ENCODE measurements at places on chromosomes 12 and 14.
A peak's percentile ranks its signal among the peaks of the same experiment; 100 is the strongest.

DNA sequence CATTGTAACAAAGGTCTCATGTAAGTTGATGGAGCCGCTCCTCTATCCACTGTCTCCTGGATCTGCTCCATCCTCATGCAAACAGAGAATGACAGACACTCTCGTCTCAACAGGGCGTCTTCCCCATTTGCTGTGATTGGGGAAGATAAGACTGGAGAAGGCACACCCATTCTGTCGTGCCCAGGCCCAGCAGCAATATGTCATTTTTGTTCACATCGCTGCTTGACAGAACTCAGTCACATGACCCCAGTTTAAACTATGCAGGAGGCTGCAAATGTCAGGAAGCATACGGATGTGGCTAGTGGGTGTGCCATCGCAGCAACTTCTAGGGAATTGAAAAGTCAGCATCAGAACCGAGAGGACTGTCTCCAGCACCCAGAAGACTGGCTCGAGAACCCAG, 290.5 kb downstream of the TMEM132D start:
- no peak for DNase-seq

DNA sequence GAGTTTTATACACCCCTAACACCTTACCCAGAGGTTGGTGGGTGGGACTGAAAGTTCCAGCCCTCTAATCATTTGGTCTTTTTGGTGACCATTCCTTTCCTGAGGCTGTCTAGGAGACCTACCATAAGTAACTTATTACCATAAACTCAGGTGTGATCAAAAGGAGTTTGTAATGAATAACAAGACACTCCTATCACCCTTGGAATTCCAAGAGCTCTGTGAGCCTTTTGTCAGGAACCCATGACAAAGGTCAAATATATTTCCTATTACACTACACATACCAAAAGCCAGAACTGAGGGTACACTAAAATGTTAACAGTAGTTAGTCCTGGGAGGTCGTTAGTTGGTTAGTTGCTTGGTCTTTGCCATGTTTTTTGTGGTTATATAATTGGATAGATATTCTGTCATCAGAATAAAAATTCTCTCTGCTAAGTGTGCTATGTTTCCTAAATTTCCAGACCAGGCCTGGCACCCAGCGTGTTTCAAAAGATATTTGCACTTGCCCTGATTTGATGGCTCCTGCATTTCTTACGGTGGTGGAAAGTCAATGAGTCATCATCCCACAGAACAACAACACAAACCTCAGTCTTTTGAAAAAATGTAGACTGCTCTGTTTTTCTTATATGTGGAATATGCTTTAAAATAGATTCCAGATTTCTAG, 27.0 kb upstream of the AKAP5 start:
- no peak for DNase-seq

- no peak for DNase-seq
These were observed 371.0 kb downstream of the ALG10 start for GRCh38 chr12:34393086-34393820.

DNA sequence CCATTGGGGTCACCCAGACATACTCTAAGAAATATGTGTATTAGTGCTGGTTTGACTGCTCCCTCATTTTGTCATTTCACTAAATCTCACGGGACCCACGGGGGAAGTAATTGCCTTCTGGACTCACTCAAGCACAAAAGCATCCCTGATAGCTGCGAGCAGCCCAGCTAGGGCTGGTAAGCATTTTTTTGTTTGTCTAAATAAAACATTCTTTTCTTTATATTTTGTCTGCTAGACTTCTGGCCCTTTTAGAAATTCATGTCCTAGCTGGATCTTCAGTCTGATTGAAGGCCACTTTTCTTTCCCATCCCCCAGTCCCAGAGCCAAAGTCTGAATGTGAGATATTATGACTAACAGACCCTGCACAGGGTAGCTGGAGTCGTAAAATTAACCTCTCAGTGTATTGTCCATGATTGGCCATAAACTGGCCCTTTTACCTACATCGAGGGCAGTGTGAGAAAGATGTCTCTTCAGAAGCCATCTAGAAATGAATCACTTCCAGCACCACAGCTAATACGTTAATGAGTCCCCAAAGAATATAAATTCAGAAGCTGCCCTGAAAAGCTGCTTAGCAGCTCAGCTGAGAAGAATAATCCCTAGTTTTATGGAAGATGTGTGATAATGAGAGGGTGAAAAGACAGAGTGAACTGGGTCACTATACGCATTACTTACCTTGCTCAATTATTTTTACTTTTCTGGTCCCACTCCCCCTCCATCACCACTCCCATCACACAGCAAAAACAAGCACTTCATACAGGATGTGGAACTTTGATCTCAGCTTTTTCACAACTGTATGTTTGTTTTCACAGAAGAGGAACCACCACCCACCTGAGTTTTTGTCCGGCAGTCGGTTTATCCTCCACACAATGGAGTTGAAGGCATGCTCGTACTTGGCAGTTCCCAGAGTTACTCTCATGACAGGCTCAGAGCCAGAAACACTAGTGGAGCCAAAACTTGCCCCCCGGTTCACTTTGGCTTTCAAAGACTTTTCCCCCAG, 55.6 kb upstream of the GTF2A1 start:
- DNase-seq = no peak

- no peak for DNase-seq
These were observed 51.3 kb upstream of the PPP2R5C start for GRCh38 chr14:101709962-101710931.

DNA sequence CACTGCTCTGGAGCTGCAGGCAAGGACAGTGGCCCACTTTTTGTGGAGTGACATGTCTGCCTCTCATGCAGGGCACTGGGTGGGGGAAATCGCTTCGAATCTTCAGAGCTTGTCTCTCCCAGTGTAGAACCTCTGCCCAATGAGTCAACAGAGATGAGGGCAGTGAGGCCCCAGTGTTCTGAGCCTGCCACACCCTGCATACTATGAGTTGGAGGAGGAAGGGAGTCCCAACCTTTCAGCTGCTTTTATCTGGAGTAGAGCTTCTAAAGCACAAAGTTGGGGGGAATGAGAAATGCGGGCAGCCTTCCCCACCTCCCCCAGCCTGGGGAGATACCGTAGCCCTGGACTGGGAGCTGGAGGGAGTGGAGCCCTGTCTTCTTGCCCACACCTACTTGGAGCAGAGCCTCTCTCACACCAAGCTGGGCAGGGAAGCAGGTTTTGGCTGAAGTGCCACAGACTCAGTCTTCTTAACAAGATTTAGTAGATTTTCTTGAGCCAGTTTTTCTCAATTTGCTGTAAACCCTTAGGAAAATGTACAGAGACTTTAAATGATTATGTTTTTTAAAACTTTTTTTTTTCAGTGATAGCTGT, 159.1 kb downstream of the ADGRD1 start:
- no peak for DNase-seq

DNA sequence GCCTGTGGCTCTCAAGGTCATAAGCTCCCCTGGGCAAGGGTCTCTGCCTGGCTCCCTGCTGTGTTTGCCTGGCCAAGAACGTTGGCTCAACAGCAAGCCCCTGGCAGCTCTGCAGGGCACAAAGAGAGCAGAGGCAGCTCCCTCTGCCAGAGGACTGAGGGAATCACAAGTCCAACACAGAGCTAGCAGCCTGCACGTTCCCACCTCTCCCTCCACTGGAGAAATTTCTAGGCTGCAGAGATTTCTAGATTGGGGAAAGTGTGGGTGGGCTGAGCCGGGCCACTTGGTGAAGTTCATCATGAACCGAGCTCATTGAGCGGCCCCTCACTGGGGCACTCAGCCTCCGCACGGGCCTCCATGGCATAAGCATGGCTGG, 19.8 kb downstream of the ZFYVE21 start:
- no peak for DNase-seq

DNA sequence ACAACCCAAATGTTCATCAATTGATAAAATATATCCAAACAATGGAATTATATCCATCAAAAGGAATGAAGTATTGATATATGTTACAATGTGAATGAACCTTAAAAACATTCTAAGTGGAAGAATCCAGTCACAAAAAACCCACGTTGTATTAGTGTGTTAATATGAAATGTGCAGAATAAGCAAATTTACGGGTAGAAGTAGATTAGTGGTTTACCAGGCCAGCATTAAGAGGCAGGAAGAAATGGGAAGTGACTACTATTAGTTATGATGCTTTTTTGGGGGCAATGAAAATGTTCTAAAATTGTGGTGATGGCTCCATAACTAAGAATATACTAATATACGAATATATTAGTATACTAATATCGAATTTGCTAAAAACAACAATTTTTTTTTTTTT, 1.5 kb downstream of the COX16 start:
- DNase-seq = no peak

DNA sequence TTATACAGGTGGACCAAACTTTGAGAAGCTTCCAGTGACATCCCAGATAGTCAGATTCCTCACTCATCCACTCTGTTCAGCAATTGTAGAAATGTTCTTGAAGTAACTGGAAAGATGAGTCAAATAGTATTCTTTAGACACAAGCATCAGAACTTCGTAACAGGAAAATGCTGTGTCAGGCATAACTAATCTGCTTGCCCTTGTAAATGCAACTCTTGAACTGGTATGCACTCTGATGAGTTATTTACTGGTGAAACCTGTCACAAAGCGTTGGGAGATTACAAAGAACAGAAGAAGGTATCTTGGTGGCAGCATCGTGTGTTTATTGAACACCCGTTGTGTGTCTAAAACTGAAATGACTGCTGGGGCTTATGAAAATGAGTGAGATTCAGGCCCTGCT, 10.8 kb upstream of the DUSP6 start:
- no peak for DNase-seq

DNA sequence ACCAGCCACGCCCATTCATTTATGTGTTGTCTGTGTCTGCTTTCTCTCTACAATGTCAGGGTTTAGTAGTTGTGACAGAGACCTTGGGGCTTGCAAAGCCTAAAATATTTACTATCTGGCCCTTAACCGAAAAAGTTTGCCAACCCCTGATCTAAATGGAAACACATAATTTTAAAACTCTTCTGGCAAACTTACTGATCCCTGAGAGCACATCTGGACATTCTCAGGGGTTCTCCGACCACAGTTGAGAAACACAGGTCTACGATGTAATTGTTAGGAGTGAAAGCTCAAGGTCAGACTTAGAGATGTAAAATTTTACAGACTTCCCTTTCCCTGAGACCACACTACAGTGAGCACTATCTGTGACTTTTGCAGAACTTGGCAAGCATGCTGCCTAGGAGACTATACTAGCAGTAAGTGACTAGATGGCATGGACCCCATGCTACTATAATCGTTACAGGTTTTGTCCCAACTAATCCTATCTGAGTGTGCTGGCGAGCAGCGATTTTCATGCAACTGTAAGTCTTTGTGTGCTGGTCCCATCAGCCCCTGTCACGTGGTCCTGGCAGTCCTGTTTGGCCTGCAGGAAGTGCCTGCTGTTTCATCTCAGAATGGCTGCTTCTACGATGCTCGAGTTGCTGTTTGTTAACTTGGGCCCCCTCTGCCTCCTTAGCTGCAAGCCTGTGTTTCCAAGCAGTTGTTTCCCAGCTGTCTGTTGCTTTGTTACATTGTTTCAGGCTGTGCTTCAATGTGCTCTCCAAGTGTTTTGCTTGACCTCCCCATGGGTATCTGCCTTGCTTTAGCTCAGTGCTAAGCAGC, 21.6 kb downstream of the TMTC2 start:
- DNase-seq = no peak

DNA sequence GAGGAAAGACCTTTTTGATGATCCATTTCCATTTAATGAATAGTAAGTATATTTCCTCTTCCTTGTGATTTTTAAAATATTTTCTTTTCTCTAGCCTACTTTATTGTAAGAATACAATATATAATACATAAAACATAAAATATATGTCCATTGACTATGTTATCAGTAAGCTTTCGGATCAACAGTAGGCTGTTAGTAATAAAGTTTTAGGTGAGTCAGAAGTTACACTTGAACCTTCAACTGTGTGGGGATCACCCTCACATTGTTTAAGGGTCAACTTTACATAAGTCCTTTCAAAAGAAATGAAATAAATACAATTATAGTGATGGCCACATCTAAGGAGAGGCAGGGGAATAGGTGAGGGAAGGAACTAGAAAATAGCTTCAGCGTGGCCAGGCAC, 5.0 kb upstream of the TFCP2 start:
- DNase-seq = no peak

- peak; percentile 34 for DNase-seq
These were observed 214.7 kb upstream of the C14orf180 start for GRCh38 chr14:104364830-104365229.

DNA sequence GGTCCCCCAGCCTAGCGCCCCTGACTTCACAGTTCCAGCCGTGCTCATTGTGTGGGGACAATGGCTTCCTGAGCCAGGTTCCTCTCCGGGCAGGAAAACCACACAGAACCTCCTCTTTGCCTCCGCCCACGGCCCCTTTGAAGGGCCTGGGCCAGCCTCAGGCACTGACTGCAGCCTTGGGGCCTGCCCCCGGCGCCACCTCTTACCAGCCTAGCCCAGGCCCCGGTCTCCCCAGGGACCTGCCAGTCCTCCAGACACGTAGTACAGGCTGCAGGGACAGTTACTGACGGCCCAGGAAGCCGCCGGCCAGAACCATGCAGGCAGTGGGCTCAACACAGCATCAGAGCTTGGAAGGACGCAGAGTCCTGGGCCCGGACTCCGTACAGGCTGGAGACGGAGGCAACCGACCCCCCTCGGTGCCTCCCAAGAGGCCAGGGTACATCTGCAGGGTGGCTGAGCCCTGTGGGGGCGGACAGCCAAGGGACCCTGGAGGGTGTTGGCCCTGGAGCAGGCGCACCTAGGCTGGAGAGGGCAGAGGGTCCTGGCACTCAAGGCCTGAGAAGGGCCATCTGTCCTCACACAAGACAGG, 20.9 kb upstream of the NUDT14 start:
- no peak for DNase-seq

- DNase-seq = no peak
These were observed 4.7 kb upstream of the KRT77 start for GRCh38 chr12:52708010-52708409.

DNA sequence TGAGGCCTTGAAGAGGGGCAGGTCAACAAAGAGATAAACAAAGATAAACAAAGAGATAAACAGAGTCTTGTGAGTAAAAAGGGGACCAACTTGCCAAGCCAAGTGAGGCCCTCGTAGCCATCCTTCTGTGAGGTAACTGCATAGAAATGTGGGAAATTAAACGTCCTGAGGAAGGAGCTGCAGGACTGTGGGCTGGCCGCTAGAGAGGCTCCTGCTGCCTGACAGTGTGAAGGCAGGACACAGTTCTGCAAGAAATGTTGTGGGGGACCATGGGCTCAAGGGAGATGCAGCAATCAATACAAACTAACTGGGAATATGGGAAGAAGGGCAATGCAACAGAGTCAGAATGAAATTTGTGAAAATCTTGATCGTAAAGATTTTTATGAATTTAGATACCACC, 91.9 kb downstream of the SLC8A3 start:
- no peak for DNase-seq

DNA sequence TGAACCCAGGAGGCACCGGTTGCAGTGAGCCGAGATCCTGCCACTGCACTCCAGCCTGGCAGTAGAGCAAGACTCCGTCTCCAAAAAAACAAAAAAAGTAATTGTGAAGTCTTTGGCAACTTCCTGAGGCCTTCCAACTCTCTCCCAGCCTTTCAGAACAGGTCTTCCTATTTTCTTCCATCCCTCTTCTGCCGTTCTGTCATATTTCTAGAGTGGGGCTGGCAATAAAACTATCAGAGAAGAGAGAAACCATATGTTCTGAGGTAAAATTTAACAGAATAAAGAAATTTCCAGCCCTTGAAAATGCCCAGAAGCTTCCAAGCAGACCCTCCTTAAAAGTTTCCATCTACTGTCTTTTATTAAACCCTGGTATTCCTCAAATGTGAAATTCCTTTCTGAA, 100.4 kb downstream of the HMGA2 start:
- DNase-seq = no peak

- DNase-seq = no peak
These were observed at the start of gene CCDC60 for GRCh38 chr12:119334430-119335170. Gene CCDC60 (plus strand): TSS chr12:119334729. CDS start chr12:119335177, 448 bp downstream.
